ENCODE measurements at places on chromosomes 16 and 17.

- peak; percentile 38 for DNase-seq
Measured at GRCh38 chr16:69017036-69017783, 88.2 kb upstream of the HAS3 start.

- no peak for DNase-seq
Measured at GRCh38 chr16:80778703-80779102, 25.7 kb downstream of the CDYL2 start.

DNA sequence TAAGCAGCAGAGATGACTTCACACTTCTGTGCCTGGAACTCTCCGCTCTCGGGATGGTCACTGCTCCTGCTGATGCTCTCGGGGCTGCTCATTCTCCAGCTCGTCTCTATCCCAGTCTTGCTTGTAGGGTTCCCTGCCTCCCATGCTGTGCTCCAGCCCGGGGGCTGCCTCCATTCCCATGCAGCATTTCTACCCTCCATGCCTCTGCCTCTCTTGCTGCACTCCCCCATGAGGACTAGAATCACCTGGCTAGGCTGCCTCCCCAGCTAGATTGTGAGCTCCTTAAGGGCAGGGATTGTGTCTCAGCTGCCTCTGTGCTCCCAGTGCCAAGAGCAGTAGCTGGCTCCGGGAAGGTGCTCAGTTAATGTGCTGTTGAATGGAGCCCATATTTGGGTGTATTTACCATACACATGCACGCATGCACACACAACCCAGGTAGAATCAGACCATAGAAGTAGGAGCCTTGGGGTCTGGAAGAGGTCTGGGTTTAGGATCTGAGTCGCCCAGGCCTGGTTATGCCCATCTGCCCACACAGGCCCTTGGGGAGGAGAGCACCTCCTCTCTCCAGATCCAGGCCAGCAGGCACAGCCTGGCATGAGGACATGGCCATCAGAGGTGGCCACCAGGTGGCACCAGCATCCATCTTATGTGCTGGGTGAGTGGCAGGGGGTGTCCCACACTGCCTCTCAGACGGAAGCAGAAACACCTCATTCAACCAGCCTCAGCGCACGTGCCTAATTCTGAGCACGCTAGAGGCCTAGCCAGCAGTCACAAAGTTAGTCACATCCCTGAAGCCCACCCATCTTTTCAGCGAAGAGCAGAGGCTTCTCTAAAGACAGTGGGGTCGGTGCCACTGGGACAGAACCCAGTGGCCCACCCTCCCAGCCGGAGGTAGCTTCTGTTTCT, 9.3 kb downstream of the GIT1 start:
- DNase-seq: peak; percentile 95

DNA sequence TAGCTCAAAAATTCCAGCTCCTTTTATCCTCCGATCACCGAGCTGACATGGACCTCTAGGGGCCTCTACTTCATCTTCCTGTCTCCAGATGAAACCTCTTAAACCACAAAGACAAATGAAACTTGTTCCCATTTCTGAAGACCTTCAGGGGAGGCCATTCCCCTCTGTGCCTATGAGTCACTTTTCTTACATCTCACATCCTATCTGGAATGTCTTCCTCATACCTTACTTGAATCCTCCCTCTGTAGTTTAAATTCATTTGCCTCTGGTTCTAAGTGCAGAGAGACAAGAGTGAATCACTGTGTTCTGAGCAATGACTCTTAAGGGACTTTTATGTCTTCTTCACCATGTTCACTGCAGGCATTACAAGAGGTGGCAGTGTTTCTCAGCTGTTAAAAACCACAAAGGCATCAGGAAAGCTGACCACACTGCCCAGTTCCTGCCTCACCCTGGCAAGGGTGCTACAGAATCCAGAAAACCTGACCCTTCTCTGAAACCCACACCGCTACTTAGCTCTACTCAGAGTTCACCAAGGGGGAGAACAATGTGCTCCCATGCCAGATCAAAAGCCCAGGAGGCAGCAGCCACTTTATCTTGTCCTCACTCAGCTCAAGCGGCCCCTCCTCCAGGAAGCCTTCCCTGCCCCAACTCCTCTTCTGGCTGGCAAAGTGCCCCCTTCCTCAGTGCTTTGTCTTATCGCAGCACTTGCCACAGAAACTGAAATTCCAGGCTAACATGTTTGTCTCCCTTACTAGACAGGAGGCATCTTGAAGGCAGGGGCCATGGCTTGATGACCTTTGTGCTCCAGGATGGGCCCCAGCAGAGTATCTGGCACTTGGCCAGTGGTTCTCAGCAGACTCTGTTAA, 6.4 kb downstream of the CUEDC1 start:
- DNase-seq: peak; percentile 90

GRCh38 chr16:76940251-76940650, 250.7 kb upstream of the MON1B start:
- no peak for DNase-seq

GRCh38 chr17:50184064-50184463, 17.4 kb downstream of the COL1A1 start:
- DNase-seq: no peak

DNA sequence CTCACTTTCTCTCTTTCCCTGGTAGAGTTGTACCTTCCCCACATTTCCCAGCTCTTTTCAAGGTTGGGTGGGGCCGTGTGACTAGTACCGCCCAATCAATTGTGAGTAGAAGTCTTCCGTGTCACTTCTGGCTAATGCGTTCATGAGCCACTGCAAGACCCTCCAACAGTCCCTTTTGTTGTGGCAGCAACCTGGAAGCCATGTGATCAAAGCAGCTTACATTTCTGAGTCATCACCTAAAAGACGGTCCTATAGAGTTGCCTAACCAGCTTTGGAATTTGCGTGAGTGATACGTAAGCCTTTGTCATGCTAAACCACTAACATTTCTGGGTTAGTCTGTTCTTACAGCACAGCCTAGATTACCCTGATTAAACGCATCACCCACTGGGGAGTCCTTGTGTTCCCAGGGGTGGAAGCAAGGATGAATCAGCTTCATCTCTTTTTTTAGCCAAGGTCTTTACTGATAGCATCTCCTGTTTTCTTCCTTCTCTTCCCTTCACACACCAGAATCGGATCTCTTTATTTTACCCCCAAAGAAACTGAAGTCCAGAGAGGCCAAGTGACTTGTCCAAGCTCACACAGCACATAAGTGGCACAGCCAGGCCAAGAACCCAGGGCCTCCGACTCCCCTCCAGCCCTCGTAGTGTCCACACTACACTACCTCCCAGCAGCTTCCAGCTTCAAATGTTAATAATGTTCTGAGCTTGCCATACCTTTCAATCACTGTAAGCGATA, 366.3 kb upstream of the XYLT1 start:
- no peak for DNase-seq
